ENCODE measurements at places on chromosomes 4 and X.

- no peak for DNase-seq
Observed at GRCh38 chr4:1244978-1245471, 3.9 kb downstream of the CTBP1 start.

DNA sequence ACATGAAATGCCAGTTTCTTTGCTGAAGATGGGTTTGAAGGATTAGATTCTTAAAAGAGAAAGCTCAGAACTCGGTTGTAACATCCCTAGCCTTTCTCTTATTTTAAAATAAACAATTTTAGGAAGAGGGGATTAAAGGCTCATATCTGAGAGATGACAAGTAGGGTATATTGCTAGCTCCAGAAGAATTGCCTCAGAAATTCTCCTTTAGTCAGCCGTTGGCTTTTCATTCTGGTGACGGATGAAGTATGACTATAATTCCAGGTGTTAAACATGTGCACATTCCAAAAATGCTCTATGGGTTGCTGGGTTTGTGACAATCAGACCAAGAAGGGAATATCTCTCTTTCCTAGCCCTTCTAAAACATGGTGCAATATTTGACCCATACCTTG lies 17.8 kb downstream of the DKK2 start:
- no peak for DNase-seq

- DNase-seq, result no peak
Observed at GRCh38 chrX:79270401-79270800, 96.7 kb downstream of the ITM2A start.

DNA sequence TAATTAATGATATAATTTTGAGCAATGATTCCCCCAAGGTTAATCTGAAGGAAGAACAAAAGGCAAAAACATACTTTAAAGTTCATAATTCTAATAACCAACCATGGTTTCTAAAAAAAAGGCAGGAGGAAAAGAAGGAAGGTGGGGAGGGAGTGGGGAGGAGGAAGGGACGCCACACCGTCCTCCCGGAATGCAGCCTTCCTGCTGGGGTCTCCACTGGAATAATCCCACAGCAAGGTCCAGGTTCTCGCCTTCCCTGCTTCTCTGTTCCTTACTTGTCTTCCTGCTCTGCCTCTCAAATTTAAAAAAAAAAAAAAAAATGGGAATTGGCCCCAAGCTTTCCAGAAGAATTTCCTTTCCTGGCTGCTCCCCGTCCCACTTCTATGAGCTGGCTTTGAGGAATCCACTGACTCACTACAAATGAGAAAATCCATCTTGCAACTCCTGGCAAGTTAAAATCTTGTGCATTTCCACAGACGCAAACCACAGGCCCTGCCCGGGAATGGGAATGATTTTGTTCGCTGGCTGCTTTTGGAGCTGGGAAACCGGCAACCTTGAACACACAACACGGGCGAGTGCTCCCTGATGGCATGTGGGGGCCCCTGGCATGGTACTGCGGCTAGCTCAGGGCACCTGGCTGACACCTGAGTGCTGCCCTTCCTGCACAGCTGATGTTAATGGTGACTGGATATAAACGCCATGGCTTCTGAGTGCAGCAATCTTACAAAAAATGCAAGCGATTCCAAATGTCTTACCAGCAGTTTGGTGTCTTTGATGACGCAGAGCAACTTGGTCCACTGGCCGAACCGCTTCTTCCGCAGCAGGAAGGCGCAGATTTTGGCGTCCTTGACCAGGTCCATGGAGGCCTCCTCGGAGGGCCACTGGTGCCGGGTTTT lies 97.0 kb downstream of the AFAP1 start:
- peak; percentile 98 for DNase-seq

GRCh38 chr4:123776267-123776666 lies 379.7 kb downstream of the SPRY1 start:
- DNase-seq, result no peak

DNA sequence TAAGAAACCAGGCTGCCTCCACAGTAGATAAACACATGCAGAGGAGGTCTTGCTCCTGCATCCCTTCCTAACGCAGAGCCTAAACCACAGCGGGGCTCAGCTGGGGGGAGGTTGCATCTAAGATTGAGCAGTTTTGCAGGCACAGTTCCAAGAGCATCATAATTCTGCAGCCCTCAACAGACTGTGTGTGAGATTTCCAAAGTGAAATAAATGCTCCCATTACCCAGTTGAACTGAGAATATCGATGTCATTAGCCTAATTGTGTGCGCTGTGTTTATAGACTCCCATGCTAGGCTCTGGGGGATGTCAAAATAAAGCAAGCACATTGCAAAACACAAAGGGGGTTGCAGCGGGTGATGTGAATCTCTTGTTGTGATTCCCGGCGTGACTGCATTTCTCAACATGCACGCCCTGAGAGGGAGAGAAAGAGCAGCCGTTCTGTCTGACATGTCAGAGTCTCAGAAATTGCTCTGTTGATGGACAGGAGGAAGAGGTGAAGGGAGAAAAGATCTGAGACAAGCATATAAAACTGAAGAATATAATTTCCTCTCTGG lies 150.0 kb upstream of the PSAPL1 start:
- no peak for DNase-seq

- no peak for DNase-seq
Observed at GRCh38 chr4:187500796-187501195, 494.8 kb upstream of the ZFP42 start.

- no peak for DNase-seq
Observed at GRCh38 chr4:6687947-6688878, 5.5 kb upstream of the S100P start.

DNA sequence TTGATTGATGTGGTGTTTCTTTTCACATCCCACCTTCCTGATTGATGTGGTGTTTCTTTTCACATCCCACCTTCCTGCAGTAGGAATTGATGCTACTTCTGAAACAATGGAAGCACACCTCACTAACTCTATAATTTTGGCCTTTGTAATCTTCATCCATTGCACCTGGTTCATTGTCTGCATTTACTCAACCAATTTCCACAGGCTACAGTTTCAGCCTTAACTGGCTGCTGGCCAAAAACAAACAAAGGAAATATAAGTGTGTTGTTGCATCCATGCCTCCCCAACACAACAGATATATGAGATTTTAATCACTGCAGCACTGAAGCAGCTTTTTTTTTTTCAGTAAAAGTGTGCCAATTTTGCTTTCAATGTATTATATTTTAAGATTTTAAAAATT lies 867.6 kb upstream of the PCDH7 start:
- DNase-seq, result no peak

DNA sequence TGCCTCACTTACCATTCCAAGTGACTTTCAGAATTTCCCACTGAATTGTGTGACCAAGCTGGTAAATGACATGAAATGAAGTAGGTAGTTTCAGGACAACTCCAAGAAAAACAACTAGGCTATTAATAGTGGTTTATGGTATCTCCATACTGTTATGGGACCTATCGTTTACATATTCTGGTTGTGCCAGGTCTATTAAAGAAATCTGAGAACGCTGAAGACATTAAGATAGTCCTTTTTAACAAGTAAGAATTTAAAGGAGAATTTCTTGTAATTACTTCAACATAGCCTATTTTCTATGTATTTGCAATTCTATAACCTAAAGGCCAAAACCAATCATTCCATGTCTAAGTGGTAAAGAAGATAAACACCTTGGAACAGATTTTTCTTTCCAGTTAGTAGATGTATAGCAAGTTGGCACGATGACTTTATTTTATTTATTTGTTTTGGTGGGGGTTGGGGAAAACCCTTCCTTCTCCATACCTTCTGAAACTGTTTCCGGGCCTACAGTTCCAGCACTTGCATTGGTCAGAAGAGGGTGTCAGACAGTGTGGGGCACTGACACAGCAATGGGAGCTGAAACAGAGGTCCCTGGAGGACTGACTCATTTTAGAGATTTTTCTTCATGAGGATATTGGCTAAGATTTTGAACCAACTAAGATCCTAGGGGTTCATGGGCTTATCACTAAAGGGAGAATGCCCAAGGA lies 7.6 kb upstream of the DCLK2 start:
- DNase-seq, result no peak

DNA sequence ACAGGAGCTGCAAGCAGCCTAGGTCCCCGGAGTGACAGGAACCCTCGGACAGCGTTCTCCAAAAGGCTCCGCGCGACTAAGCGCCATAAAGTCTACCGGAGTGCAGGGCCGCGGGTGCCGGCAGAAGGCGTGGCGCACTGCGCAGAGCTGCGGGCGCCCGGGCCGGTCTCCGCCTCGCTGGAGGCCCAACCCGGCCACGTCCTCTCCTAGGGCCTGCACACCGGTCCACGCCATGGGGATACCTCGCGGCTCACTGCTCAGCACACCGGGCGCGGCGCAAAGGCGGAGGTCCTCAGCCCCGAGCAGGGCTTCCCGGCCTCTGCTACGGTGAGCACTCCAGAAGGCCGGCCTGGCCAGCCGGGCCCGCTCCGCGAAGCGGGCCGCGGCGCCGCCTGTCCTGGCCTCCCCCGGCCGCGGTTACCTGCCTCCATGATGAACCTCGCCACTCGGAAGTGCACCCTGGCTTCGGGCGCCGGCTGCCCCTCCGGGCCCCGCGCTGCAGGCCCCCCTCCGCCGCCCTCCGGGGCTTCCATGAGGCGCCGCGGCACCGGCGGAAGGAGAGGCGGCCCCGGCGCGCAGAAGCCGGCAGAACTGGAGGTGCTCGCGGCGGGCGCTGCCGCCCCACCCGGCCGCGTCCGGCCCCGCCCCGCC lies at the start of gene CCNQ:
CCNQ (minus strand) TSS at position 599 of the 651 bp plus-strand sequence; CDS start at position 533, 66 bp downstream.
- no peak for DNase-seq

GRCh38 chrX:136752796-136753195 lies 27.9 kb downstream of the ARHGEF6 start:
- DNase-seq, result no peak

GRCh38 chrX:22985958-22986357 lies 13.8 kb upstream of the DDX53 start:
- DNase-seq, result no peak

DNA sequence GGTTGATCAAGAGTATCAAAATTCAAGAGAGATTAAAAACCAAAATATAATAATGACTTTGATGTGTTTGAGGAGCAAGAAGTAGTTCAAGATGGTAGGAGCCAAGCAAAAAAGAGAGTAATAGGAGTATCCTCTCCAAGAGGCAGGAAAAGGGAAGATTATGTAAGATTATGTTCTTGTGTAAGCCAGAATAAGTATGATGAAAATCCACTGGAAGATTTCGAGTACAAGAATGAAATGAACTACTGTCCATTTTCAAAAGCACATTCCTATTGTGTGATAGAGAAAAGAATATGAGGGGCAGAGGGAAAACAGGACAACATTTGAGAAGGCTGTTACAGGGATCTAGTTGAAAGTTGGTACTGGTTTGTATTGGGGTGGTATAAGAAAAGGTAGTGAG lies 659.6 kb upstream of the INTU start:
- no peak for DNase-seq

DNA sequence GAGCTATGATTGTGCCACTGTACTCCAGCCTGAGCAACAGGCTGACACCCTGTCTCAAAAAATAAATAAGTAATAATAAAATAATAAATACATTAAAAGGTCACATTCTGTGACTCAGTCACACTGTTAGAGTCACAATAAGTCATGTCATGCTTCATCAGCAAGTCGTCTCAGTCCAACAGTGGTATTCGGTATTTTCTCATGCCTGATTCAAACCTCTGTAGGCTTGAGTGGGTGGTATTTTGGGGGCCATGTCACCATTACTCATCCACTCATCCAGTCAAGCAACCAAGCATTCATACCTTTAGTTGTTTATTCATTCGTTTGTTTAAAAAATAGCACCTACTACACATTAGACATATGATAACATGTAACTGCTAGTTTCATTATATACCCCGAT lies 46.9 kb downstream of the SUPT20HL2 start:
- DNase-seq, result no peak

- DNase-seq, result no peak
Observed at GRCh38 chr4:105329081-105329480, 144.8 kb downstream of the PPA2 start.

DNA sequence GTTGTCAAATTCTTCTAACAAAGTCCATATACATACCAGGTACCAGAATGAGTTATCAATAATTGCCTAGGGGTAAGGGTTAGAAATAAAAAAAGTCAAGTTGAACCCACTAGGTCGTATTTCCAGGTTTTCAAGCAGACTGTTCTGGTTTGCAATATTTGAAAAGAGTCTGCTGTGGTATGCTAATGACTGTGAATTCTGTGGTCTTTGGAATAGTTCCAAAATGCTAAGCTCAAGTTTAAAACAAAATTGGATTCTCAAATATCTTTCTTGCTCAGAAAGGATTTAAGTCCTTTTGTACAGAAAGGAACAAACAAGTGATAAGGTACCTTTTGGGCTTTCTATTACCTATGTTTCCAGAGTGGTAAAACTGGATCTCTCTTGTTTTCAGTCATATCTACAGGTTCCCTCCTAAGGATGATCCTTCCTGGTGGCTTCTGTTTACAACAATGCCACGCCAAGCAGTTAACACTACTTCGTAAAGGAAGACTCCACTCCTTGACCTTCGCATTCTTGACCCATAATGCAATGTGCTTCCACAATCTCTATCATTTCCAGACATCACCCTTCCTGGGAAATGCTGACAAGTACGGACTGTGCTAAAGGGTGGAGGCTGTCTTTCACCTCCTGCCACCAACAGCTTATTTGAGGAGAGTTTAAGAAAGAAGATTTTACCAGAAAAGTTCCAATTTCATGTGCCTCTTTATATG lies 531.7 kb upstream of the FTHL17 start:
- DNase-seq, result peak; percentile 32

DNA sequence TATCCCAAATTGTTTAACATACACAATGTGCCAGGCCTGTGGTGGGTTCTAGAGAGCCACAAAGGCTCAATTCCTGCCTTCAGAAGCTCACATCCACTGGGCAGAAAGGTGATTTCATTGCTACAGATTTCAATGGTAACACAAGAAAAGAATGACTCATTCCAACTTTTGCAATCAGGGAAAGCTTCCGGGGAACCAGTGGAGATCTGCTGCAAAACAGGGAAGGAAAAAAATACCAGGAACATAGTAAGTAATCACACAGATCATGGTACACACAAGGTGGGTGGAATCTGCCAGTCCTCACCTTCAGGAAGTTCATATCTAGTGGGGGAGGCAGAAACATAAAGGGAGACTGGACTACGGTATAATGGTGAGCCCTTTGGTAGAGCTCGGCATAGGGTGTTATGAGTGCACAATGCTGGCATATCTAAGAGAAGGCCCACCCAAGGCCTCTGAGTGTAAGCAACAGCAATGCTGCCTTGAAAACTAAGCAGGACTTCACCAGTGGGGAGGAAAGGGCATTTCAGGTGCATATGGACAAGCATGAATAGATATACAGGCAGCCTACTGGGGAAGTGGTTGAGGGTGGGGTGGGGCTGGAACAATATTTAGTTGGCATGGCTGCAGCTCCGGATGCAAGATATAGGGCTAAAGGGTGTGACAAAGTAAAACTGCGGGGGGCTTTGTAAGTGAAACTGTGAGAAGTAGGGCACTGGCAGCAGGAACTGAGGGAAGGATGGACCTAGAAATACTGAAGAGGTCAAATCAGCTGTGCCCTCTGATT lies 24.2 kb downstream of the GPRIN3 start:
- DNase-seq, result no peak

GRCh38 chr4:105797225-105797624 lies 88.6 kb downstream of the GSTCD start:
- DNase-seq, result no peak

GRCh38 chrX:44596277-44596676 lies 53.6 kb upstream of the FUNDC1 start:
- DNase-seq, result no peak
